Stimulated activated CD8-positive, alpha-beta memory T cell treated with anti-CD3 and anti-CD28 coated beads, Interleukin-4, amount 100 ng/mL, for 4 hours (primary cell): ENCODE measurements at places on chromosomes 12 and 14.

- DNase-seq = no peak
These were observed 58.5 kb upstream of the ATF7IP start for GRCh38 chr12:14307004-14307403.

GRCh38 chr12:107560899-107561285, 124.7 kb upstream of the PWP1 start:
- no peak for DNase-seq

DNA sequence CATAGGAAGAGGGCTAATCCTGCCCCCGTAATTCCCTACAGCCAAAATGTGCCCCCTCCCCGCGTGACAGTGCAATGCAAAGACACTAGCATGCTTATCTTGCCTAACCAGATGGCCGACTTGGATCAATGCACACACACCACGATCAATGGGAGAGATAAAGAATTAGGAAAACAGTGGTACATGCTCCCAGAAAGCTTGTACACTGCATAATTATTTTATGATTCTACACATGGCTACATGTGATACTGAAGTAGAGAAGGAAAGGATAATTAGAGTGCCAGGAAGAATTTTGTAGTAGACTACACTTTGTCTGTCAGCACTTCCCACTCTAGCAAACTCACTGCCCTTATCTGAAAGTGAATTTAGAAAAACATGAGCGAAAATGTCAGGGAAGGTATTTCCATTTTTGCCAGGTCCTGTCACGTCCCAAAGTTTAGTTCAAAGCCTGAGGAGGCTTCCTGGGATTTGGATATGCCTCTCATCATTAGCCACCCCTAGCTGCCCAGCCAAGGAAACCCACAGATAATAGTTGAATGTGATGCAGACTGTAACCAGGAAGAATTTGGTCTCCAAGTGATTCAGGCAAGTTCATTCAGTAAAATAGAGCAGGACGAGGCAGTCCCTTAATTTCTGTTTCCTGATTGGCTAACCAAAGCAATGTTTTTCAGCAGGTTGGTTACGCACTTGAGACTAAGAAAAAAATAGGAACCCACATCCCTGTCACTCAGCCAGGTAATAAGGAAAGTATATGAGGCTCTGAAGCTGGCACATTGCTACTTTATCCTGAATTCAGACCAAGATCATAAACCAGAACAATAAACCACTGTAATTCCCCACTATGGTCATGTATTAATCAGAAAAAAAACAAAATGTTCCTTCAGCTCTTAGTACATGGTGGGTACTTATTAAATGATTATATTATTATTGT, 199.6 kb upstream of the OTX2 start:
- no peak for DNase-seq

DNA sequence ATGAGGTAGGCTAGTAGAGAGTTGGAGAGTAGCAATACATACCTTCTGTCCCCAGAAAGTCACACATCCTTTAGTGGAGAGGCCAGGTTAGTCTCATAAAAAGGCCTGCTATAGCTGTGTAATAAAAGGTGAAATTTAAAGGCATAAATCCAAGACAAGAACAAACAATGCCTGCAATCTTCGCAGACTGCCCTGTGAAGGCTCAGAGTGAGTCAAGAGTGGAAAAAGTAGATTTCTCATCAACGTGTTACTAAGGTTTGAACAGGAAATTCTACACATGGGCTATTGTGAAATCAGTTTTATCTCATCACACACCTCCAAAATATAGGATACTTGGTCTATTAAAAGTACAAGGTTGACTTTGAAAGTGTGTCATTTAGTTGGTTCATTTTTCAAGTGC, at the start of gene KLRC1:
Gene KLRC1 (minus strand): TSS at position 222 of the 400 bp plus-strand sequence. CDS start 2,221 bp downstream, outside the sequence.
- no peak for DNase-seq

DNA sequence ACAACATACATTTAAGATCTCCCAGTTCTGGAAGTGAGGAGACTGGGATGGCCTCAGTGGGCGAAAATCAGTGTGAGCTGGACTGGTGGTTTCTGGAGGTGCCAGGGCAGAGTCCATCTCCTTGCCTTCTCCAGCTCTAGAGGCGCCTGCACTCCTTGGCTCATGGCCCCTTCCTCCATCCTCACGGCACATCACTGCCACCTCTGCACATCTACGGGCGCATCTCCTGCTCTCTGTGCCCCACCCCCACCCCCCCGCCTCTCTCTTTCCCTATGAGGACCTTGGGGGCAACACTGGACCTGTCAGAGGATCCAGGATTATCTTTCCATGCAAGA, 62.8 kb upstream of the DIO3 start:
- no peak for DNase-seq

GRCh38 chr14:91774140-91775096, 42.5 kb upstream of the CATSPERB start:
- DNase-seq = no peak

- DNase-seq = no peak
These were observed 152.9 kb upstream of the E2F7 start for GRCh38 chr12:77218278-77218677.

DNA sequence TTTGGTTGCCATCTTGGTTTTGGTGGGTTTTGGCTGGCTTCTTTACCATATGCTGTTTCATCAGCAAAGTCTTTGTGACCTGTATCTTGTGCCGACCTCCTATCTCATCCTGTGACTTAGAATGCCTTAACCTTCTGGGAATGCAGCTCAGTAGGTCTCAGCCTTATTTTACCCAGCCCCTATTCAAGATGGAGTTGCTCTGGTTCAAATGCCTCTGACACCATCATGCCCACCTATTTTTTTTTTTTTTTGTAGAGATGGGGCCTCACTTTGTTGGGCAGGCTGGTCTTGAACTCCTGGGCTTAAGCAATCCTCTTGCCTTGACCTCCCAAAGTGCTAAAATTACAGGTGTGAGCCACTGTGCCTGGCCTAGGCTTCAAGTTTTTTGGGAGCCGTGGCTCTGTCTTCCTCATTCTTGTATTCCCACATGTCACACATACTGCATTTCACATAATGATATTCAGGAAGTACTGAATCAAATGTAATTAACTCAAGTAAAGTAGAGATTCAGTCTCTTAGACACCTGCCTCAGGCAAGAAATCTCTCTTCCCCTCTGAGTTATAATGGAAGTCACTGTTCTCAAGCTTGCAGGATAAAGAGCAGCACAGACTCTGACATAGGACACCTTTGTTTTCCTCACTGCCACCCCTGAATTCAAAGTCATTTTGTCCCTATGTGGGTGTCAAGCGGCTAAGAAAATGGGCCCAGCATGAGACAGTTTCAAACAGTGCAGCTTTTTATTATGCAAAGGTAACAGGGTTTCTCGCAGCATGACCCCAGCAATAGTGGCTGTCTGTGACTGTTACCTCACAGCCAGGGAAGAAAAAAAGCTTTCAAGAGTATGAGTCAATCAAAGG, 159.0 kb downstream of the PTPN11 start:
- DNase-seq = no peak

DNA sequence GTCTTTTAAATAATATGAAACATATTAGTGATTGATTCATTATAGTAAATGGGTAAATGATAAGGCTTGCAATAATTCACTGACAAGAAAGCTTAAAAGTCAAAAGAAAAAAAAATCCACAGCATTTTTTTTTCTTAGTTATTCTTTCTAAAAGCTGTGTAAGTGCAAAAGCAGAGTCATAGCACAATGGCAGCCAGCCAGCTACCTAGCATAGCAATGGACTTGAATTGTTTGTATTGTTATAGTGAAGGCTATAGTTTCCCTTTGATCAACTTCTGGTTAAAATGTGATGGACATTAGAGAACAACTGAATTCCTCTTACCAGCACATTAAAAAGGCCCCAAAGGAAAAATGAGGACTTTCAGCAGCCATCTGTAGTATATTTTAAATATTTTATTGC, 232.1 kb downstream of the NAV3 start:
- no peak for DNase-seq

DNA sequence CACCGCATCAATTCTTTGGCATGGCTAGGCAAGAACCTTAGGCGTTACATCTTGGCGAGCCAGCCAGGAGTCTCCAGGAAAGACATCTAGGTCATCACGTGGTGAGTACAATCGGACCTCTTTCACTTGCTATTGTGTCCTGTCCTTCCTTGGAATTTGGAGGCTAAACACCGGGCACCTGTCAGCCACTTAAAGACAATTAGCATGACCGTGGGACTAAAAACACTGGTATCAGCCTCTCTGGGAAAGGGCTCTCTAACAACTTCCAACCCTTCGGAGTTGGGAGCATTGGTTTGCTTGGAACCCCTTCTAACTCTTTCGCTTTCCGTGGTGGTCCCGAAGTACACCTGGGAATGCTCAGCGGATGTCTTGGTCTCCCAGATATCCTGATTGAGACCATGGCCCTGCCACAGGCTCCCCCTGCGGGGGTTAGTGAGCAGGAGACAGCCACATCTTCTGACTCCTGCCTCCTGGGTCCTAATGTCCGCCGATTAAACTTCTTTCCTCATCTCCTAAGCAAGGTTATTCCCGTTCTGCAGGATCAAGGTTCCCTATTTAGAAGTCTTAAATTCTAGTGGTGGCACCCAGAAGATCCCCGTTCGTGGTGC, 971.7 kb downstream of the FSCB start:
- no peak for DNase-seq

DNA sequence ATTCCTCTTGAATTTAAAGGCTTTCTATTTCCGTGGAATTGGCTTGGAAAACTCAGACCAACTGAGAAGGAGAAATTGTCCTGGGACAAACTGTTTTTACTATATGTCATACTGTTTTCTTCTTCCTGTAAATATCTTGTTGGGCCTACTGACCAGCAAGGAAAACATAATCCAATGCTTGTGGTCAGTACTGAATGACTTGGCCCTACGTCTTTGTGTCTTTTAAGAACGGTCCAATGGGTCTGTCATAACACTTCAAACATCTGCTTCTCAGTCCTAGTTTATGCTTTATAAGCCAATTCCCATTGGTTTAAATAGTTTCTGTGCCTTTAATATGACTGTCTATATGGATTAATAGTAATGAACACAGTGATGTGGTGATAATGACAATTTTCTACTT, 248.5 kb upstream of the DDHD1 start:
- DNase-seq = no peak

DNA sequence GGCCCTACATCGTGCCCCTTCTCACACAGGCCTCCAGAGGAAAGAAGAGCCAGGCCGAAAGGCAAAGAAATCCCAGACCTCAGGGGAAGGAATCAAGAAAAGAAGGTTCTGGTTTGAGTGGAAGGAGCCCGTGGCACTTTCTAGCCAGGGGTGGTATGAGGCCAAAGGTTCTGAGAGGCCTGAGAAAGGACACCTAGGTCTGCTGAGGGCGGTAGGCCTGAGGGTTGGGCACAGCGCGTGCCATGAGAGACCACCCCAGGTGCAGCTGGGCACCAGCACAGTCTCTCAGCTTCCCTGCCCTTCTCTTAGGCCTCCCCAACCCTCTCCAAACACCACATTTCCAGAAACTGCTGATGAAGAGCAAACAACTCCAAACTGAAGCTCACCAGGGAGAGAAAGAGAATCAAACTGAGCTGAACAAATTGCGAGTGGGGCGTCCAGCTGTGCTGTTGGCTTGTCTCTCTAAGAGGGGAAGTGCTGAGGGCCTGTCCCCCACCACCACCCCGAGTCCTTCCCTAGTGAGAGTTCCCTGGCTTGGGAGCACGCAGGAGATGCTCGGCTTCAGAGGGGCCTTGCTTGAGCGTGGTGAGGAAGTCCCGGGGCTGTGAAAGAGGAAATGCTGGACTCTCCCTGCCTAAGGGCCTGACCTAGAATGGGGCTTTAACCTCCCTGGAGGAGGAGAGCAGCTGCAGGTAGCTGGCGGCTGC, 184.8 kb downstream of the ZFP36L1 start:
- no peak for DNase-seq

DNA sequence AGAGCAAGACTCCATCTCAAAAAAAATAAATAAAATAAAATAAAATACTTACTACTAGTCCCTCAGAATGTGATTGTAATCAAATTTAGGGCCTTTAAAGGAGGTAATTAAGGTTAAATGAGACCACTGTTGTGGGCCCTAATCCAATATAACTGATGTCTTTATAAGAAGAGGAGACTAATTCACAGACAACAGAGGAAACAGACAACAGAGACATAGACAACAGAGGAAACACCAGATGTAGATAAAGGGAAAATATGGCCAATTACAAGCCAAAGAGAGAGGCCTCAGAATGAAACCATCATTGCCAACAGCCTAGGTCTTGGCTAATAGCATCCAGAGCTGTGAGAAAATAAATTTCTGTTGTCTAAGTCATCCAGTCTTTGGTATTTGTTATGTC, 669.0 kb upstream of the FOXG1 start:
- no peak for DNase-seq

DNA sequence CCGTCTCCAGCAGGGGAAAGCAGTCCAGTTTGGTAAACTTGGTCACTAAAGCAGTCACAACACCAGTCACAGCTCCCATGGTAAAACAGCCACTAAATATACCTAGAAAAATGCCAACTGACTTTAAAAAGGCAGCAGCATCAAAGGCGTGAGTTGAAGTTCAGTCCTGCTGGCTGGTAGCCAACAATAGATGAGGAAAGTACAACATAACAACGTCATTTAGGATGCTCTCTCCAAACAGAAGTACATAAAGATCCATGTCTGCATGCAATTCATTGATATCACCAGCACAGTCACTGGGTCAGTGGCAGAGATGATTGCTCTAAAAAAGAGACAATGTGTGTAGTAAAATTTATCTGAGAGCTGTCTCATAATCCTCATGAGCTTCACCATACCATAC, 59.3 kb upstream of the TMPO start:
- no peak for DNase-seq

- DNase-seq = no peak
These were observed 6.8 kb downstream of the RASSF9 start for GRCh38 chr12:85829391-85829790.

DNA sequence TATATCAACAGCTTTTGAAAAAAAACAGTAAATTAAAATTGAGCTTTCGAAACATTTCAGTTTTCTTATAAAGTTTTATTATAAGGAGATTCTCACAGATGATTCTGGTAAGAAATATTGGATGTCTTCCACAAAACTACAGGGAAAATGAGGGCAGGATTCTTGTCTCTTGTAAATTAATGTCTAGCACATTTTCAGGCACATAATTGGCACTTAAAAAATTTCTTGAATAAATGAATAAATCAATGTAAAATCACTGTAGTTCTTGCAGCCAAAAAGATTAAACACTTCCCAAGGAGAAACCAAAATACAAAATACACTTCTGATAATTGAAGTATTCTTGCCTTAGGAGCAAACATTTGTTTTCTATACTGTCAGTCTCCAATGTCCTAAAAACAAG, 164.4 kb downstream of the NELL2 start:
- no peak for DNase-seq

GRCh38 chr14:57998766-57999165, 132.9 kb upstream of the SLC35F4 start:
- DNase-seq = no peak

- no peak for DNase-seq
These were observed 2.1 kb downstream of the PLXNC1 start for GRCh38 chr12:94150240-94151121.
